ENCODE measurements at places on chromosomes 11 and 22. TPM values are rescaled to one million over a fixed set of nuclear protein-coding genes. Genes with fewer than 3 reads are reported as not detected.

DNA sequence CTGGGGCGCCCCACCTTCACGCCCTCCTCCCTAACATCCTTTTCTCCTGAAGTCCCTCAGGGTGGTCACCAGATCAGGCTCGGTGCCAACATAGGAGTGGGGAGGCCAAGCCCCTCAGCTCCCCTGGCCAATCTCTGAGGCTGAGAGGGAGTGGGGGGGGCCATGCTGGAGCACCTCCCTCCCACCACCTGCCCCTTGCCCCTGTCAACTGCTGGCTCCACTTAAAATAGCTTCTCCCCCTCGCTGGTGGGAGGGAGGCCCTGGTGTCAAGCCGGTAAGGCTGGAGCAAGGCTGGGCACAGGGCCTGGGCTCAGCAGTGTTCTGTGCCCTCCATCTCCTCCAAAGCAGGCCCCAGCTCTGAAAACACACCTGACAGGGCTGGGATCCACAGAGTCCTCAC is 4.9 kb downstream of the PLXNB2 start:
- no peak for DNase-seq

- no peak for DNase-seq
These were observed 3.1 kb downstream of the DRD4 start for GRCh38 chr11:640021-640706.

DNA sequence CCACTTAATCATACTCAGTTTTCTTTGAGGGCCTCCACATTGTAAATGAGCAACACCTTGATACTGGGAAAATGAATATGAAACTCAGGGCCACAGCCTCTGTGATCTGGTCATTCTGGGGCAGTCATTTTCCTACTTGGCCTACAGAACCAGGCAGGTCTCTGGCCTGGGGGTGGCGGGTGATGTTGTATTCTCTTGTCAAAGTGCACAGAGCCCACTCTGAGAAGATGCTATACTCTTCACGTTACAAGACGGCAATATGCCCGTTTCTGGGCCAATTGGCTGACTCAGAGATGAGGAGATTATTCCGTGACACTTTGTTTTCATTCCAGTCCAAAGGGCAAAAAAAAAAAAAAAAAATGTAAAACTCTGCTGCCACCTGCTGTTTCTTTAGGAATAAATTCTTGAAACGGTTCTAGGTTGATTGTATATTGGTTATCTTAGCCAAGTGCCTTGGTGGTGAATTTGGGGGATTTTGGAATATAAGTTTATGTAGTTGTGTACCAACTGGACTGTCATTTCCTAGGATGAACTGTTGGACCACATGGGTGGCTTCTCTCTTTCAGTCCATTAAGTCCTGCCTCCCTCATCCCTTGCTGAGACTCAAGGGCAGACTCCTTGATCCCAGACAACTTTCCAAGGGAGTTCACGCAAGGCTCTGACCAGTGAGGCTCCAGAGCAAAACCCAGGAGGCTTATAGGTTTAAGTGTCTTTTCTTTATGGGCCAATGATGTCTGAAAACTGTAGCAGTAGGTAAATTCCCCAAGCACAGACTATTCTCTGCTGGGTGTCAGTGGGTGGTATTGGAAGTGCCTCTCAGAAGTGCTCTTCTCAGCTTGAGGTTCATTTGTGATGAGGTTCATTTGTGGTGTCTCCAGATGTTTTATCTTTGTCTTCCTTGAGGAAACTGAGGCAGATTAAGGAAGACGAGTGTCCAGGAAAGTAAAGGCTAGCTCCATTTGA is 18.2 kb downstream of the ADM start:
- DNase-seq: no peak

- no peak for DNase-seq
These were observed 73.7 kb upstream of the PLET1 start for GRCh38 chr11:112334381-112334780.

The OR4D5 gene
- not detected for total RNA-seq

- DNase-seq: no peak
These were observed 5.2 kb downstream of the TMEM126A start for GRCh38 chr11:85652786-85653447.

The PELI3 gene
- 15.3 TPM for total RNA-seq

GRCh38 chr11:85740481-85741400 is 54.7 kb upstream of the CCDC89 start:
- DNase-seq: no peak

- DNase-seq: no peak
These were observed 38.5 kb upstream of the LARGE1 start for GRCh38 chr22:33958741-33959140.

- no peak for DNase-seq
These were observed 37.0 kb downstream of the BCL2L13 start for GRCh38 chr22:17675584-17675983.

Measured in activated T-helper 1 cell treated with anti-CD3 and anti-CD28 coated beads, Interleukin-12 subunit alpha, Interleukin-12 subunit beta, Interleukin-2, Interleukin-4 antibody, amounts not matched to agents 30 ng/mL and 10 ng/mL and 1 ng/mL, durations not matched to agents 14 hours and 24 hours and 36 hours (primary cell).